Fibroblast of skin of left quadriceps (primary cell): ENCODE measurements at places on chromosomes 6 and 20.
A peak's percentile ranks its signal among the peaks of the same experiment; 100 is the strongest.

DNA sequence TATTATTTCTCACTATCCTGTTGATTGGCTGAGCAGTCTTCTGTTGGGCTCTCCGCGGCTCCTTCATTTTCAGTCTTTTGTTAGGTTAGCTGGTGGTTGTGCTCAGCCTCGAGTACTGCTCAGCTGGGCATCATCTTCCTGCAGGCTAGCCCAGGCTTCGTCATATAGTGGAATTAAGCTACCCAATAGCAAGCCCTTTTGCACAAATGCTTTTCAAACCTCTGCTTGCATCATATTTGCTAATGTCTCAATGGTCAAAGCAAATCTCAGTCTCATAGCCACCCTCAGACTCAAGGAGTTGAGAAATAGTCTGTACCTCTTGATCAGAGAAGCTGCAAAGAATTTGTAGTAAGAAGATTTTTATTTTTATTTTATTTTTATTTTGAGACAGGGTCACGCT is 23.7 kb downstream of the STX11 start:
- no peak for DNase-seq

DNA sequence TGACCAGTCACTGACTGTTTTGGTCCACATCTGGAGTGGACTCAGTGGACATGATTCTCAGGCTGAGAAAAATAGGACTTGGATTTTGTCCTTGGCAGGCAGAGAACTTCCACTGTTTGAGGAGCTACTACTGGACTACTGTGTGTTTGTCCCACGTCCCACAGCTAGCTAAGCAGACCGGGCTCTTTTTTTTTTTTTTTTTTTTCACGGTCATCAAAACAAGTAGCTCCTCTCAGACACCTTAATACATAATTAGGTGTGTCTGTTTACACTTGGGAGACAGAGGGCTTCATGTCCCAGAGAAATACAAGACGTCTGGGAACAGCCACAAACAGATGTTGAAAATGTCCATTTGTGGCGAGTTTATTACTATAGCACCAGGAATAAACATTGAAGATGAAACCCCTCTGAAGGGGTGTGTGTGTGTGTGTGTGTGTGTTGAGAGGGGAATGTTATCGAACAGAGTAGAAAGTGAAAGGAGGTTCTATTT is 155.0 kb upstream of the SUPT3H start:
- DNase-seq, result no peak

GRCh38 chr6:82612475-82613039 is 248.9 kb downstream of the TPBG start:
- DNase-seq, result no peak

DNA sequence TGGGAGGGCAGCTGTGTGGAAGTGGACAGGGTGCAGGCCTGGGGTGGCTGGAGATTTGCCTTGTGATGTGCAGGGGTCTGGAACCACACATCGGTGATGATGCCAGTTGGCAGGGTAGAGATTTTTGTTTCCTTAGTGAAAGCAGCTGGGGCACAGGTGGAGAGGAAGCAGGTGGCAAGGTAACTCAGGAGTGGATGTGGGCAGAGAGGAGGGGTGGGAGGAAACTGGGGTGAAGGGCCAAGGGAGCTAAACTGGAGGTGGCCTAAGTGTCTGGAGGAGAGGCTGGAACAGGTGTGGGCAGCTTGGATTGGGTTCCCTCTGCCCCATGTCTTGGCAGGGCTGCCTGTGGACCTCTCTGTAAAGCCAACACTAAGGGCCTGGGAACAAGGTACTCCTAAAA is 4.7 kb upstream of the SCUBE3 start:
- no peak for DNase-seq

GRCh38 chr6:132085731-132086130 is 134.6 kb upstream of the CCN2 start:
- DNase-seq, result no peak

DNA sequence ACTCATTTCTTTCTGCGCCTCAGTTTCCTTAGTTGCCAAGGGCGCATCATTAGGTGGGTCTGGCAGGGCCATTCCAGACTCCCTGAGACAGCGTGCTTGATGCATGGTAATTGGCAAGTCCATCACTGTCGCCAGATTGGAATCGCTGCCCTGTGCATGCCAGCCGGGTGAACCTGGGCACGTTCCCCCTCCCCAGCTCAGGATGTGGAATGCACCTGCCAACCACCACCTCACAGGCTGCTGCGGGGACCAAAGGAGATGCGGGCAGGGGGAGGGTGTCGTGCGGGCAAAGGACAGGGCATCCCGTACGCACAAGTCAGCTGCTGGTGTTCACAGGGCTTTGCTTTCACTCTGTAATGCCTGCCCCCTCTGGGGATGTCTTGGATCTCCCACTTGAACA is 36.4 kb upstream of the PMEPA1 start:
- DNase-seq, result no peak

DNA sequence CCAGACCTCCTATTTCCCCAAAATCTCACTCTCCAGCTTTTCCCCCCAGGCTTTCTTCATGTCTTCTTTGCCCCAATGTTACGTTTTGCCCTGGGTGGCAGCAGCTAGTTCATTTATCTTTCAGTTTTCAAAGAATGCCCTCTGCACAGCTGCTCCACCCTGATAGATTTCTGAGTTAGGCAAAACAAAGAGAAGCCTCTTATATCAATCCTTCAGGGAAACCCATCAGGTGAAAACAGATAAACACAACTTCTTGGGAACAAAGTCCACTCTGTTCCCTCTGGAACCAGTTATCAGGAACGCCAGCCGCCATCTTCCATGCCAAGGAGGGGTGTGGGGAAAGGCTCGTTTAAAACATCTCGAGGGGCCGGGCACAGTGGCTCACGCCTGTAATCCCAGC is 34.0 kb downstream of the ZBTB9 start:
- DNase-seq, result no peak

DNA sequence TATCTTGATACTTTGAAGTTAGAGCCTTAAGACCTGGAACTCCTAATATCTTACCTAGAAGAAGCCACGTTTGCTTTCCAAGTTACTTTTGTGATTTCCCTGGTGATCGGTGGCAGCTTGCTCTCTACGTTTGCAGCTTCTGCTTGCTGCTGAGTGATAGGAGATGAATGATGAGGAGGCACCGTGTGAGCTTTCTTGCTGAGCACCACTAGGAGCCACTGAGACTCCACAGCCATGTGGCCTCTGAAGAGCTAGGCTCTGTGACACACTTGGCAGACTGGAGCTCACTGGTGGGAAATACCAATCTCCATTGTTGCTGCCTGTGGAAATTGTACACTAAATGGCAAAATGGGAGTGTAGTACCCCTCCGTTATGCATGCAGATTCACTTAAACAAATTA is 161.8 kb downstream of the IBTK start:
- DNase-seq, result no peak

DNA sequence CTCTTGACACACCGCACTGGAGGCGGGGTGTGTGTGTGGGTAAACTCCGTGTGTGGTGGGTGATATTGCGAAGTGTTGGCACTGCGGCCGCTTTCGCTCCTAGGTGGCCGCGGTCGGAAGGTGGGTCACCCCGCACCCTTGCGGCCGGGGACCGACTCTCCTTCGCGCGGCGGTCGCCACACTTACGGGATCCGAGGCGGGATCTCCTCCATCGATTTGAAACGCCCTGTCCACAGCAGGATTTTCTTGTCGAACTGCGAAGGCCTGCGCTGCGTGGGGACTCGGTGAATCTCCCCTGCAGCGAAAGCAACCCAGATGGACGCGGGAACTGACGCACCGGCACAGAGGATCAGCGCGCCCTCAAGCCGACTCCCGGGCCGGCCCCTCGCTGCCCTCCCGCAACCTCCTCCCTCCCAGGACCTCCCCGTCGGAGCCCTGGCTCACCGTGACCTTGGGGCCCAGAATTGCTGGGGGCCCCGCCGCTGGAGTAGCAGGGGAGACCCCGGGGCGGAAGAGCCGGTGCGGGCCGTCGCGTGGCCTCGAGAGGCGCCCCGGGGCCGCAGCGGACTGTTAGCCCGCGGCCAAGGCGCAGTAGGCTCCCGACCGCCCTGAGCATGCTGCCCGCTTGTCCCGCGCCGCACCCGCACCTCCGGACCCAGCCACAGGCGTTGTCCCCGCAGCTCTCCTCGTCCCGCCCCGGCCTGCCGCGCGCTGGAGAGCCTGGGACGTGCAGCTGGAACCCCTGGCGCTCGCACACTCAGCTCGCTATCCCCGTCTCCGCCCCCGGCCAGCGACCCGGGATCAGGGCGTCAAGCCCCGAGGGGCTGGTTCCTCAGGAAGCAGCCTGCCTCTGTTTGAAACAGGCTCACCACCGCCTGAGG is at the start of gene FAM162B:
Gene FAM162B, minus strand, starts transcription at position 759 of the 881 bp plus-strand sequence. Its CDS starts 143 bp downstream, at position 616.
- DNase-seq, result no peak

GRCh38 chr20:2338411-2339066 is 42.2 kb upstream of the TGM6 start:
- no peak for DNase-seq

DNA sequence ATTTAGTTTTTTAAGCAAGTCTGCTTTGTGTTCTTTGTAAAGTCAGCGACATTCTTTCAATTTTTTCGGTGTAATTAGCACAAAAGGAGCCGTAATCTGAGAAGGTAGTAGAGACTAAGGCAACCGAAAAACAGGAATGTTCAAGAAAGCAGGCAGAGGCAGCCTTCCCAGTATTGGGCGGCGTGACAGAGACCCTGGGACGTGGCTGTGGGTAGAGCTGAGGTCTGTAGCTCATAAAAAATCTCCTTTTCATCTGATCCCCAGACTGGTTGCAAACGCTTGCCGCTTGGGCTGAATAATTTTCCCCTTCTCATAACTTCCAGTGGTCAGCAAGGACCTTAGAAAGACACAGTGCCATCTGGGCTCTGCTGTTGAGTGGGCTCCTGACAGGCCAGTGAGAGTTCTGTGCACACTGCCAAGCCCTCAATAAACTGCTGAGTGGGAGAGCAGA is 30.8 kb downstream of the GNAS start:
- peak; percentile 87 for DNase-seq

DNA sequence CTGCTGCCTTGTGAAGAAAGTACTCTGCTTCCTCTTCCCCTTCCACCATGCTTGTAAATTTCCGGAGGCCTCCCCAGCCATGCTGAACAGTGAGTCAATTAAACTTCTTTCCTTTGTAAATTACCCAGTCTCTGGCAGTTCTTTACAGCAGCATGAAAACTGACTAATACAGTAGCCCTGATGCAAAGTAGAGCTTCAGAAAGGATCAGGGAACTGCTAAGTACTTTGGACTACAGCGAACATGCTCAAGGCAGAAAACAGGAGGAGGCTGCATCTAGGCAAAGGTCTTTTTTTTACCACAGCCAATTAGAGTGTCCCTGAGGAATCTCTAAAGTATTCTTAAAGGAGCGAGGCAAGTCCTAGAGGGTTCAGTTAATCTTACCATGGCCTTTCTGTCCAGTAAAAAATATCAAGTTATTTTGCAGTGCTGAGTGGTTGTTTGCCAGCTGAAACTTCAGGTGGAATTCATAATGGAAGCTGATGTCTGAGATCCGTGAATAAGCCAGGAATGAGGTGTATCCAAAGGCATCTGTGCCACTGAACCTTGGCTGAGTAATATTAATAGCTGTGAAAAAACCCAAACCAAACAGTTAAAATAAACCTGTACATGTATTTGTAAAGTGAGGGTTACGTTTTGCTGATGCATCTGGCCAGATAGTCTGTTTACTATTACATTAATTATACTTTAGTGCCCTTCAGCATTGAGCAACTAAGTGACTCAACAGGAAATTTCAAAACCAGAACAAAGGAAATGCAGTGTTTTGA is 170.4 kb downstream of the PHF3 start:
- DNase-seq, result peak; percentile 75

GRCh38 chr20:63773571-63774241 is 34.1 kb downstream of the SLC2A4RG start:
- DNase-seq, result no peak

DNA sequence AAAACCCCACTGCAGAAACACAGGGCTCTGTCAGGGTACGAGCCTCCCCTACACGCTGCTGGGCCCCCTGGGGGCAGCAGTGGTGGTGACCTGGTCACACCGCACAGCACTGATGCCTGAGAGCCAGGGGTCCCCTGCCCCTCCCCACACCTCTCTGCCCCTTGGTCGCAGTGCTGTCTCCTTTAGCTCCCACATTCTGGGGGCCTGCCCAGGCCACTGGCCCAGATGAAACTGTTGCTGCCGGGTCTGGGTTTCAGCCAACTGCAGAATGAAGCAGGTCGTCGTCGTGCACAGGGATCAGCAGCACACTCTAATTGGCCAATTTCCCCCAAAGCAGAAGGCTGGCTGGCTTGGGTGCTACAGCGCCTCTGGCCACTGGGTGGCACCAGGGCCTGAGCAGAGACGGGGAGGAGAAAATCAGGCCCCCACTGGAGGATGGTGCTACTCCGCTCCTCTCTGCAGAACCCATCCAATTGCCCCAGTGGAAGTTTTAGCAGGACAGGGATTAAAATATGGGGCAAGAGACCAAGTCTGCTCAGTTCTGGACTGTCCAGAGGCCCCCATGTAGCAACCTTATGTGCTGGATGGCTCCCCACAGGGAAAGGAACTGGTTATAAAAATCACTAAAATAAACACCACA is 26.1 kb downstream of the DIDO1 start:
- peak; percentile 37 for DNase-seq

GRCh38 chr20:34473262-34473883 is 42.8 kb upstream of the DYNLRB1 start:
- DNase-seq, result no peak

DNA sequence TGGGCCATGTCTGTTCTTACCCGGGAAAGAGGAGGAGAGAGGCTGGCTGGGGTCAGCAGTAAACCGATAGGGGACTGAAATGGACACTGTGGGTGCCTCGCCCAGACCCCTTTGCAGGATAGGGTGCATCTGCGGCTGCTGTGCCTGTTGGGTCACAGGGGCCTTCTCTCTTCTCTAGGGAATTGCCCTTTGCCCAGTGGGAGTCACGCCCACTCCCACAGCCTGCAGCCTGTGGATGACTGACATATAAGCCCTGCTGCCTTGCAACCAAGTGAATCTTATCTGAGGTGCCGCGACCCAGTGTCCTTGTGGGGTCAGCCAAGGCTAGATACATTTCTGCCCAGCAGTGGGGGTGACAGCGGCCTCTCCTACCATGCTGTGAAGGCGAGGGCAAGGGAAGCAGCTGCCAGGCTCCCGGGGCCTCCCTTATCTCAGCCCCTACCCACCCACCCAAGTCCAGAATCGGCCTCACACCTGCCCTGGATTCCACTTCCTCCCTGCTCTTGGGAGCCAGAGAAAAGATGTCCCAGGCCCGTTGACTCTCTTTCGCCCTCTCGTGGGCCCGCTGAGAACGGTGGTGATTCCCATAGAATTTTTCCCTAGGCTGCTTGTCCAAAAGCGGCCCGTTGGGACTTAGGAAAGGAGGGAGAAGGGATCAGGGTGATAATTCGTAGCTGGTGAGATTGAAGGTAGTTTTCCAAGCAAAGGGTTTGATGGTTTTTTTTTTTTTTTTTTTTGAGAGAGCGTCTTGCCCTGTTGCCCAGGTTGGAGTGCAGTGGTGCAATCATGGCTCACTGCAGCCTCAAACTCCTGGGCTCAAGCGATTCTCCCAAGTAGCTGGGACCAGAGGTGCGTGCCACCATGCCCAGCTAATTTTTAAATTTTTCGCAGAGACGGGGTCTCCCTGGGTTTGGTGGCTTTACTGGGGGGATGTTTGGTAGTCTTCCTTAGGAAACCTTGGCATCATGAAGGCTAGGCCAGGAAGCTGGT is 76.4 kb upstream of the RNF24 start:
- DNase-seq, result no peak

- DNase-seq, result no peak
Measured at GRCh38 chr6:156928972-156929371, 151.8 kb downstream of the ARID1B start.

GRCh38 chr6:144216668-144217218 is 66.4 kb downstream of the STX11 start:
- DNase-seq, result no peak

- DNase-seq, result no peak
Measured at GRCh38 chr20:44795836-44796235, 14.5 kb downstream of the RIMS4 start.
